ENCODE measurements at places on chromosomes 2 and 18.
A peak's percentile ranks its signal among the peaks of the same experiment; 100 is the strongest.

- no peak for DNase-seq
Measured at GRCh38 chr2:137151731-137152130, 386.4 kb downstream of the THSD7B start.

DNA sequence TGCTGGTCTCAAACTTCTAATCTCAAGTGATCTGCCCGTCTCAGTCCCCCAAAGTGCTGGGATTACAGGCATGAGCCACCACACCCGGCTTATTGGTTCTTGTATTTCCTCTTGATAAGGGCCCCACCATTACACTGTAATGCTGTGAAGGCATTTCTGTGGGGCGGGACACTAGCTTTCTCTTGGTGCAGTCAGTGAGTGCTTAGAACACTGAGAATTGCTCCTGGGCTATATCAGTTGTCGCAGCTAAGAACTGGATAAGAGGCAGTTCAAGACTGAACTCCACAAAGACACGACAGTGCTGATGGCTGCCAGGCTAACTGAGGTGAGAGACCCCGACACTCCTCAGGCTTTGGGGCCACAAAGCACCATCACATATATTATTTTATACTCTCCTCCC is 2.1 kb downstream of the KHK start:
- DNase-seq = no peak

- DNase-seq = no peak
Measured at GRCh38 chr2:106143495-106144215, 50.4 kb downstream of the UXS1 start.

DNA sequence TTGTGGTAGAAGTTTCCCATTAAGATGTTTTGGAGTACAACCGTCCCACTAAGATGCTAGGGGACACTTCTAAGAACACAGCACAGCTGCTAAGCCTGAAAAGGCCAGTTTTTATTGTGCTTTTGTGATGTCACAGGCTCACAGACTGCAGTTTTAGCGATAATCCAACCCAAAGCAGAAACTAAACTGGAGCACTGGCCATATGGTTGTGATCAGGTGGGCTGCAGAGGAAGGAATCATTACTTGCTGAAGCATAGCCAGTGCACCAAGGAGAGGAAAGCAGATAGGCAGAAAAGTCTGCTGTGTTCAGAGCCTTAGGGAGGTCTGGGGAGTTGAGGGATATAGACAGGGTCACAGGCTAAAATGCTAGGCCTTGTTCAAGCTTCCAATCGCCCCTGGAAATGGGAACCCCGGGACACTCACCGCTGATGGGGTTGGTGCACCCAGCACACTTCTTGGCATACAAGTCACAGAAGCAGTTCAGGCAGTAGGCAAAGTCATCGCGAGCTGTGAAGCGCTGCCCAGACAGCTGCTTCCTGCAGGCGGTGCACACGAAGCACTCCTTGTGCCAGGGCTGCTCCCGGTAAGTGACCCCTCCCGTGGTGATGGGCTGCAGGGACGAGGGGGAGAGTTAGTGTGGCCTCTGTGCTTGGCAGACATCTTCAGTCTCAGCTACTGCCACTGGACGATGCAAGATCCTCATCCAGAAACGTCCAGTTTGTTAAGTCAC is 25.7 kb downstream of the C2orf49 start:
- no peak for DNase-seq

DNA sequence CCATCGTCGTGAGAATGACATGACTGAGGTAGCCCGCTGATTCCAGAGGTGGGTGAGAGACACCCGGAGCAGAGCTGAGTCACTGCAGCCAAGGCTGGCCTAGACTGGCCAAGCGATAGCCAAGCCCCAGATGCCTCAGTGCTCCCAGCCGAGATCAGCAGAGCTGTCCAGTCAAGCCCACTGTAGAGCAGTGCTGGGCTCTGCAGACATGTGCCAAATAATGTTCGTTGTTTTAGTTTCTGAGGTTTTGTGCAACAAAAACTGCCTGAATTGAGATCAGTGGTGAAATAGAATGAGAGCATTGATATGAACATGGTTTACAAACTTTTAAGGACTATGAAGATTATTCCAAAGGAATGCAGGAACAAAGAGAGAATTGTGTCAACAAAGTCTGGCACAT is 42.1 kb downstream of the INSIG2 start:
- no peak for DNase-seq

DNA sequence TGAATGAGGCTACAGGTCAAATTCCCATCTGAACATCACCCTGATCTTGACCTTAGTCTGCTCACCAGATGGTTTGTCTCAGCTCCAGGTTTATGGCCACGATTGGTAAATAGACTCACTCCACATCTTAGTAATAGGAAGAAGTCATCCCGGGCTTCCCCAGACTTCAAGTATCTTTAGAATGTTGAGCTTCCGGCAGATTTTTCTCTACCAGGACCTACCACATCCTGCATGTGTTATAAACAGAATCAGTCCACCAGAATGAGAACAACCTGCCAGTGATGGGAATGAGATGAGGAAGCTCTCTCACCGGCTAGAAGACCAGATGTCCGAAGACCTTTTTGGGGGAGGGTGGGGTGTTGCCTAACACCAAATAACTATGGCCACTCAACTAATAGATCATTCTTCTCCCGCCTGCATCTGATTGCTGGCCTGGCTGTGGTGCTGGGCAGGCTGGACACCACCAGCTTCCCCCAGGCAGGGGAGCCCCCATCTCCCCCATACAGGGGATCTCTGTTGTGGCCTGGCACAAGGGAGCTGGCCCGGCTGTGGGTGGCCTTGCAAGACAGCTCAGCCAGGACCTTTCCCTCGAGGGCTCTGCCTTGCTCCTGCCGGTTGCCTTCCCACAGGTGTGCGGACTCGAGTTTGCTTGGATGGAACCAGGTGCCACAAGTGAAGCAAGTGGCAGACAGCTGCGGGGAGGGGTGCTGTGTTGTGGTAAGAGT is 88.5 kb downstream of the SH3RF3 start:
- peak; percentile 22 for DNase-seq

GRCh38 chr2:88429929-88430328 is 22.6 kb downstream of the FOXI3 start:
- no peak for DNase-seq

DNA sequence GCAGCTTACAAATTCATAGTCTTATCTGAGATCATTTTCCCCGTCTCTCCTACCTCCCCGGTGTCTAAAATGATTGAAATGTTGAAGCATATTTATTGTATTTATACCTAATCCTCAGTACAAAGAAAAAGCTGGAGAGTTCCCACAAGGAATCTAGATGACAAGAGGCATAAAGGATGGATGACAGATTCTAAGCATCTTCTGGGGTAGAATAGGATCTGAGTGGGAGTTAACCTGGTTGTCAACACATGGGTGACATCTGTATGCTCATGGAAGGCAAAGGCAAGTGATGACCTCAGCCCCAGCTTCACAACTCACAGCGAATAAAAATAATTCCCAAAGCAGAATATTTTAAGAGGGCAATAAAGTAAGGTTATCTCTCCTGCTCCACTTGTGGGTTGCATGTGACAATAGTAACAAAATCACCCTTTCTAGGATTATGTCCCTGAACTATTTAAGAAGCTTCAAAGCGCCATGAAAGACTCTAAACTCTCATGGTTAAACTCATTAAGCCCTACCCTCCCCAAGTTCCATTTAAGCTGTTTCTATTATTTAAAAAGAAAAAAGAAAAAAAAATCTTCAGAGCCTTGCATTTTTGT is 32.2 kb downstream of the SGPP2 start:
- no peak for DNase-seq

DNA sequence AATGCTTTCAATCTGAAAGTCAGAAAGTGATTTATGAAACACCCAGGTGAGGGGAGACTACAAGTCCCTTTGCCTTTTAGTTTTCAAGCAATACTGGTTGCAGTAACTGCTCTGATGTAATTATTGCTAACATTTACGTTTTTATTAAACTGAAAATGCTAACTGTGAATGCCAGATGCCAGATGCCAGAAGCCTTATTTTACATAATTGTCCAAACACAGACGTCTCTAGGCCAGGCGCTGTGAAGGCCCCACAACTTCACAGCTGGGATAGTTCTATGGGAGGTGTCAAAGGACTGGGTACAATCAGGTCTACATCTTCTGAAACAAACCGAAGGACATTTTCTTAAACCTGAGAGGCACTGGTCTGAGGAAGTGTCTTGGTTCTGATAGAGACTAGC is 27.5 kb upstream of the MSGN1 start:
- DNase-seq = no peak

- DNase-seq = no peak
Measured at GRCh38 chr2:208595386-208596275, 189.0 kb downstream of the PTH2R start.

- no peak for DNase-seq
Measured at GRCh38 chr2:120642646-120643045, 93.0 kb upstream of the GLI2 start.

DNA sequence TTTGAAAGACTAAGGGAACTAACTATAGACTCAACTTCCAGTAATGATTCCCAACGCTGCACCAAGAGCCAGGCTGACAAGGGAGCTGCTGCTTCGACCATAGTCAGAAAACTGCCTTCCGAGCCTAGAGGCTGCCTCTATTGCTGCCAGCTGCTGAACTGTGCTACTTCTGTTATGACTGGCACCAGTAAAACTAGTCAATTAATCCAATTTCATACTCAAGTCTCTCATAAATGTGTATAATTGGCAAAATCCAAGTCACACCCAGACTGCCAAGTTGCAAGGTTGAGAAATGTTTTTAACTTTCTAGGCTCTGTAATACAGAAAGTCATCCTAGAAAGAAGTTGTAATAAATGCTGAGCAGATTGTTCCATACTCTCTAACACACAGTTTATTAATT is 117.4 kb downstream of the SPOPL start:
- DNase-seq = no peak

Data from CD4-positive, alpha-beta T cell treated with Interleukin-17A for 1 hour (primary cell).